Foreskin keratinocyte (primary cell): ENCODE measurements at places on chromosomes 1 and 21. TPM values are rescaled to one million over a fixed set of nuclear protein-coding genes. Genes with fewer than 3 reads are reported as not detected.

ATP1A4 gene
- not detected in 2 replicates for total RNA-seq

STK40 gene
- 11.5 and 12.6 TPM in 2 replicates for total RNA-seq

BCL2L15 gene
- 0.03 and 0.07 TPM in 2 replicates for total RNA-seq

PIK3CD gene
- total RNA-seq: 25.0 and 40.4 TPM in 2 replicates

NMNAT2 gene
- 0.11 and 0.24 TPM in 2 replicates for total RNA-seq

CDCA8 gene
- 35.4 and 47.6 TPM in 2 replicates for total RNA-seq

SPATA45 gene
- total RNA-seq: 0.44 TPM in 1 of 2 replicates, not detected in the other

GREM2 gene
- total RNA-seq: not detected in 2 replicates

A3GALT2 gene
- total RNA-seq: not detected in 2 replicates

LRRC3 gene
- total RNA-seq: 2.0 and 2.6 TPM in 2 replicates

AMY1A gene
- not detected in 2 replicates for total RNA-seq

PADI6 gene
- not detected in 2 replicates for total RNA-seq

CORT gene
- total RNA-seq: 0.21 and 0.24 TPM in 2 replicates

CLCA1 gene
- not detected in 2 replicates for total RNA-seq

CFHR3 gene
- not detected in 2 replicates for total RNA-seq

ADAMTS1 gene
- 69.7 and 71.7 TPM in 2 replicates for total RNA-seq

SPRR2F gene
- not detected in 2 replicates for total RNA-seq

DSCAM gene
- 7.6 and 8.5 TPM in 2 replicates for total RNA-seq

SPATA21 gene
- not detected in 2 replicates for total RNA-seq

SPRR2A gene
- 3.5 and 8.1 TPM in 2 replicates for total RNA-seq

PDZK1IP1 gene
- total RNA-seq: 0.46 and 0.65 TPM in 2 replicates

ZNF672 gene
- total RNA-seq: 14.9 and 16.1 TPM in 2 replicates

LMOD1 gene
- not detected in 2 replicates for total RNA-seq

ETV3L gene
- total RNA-seq: not detected in 2 replicates

RAB25 gene
- total RNA-seq: 44.3 and 53.1 TPM in 2 replicates

HIVEP3 gene
- 0.71 and 0.78 TPM in 2 replicates for total RNA-seq

ZFP69B gene
- 3.2 and 4.2 TPM in 2 replicates for total RNA-seq

DDAH1 gene
- 10.4 and 14.9 TPM in 2 replicates for total RNA-seq

FALEC gene
- not detected in 2 replicates for total RNA-seq

IVL gene
- total RNA-seq: 1.5 and 2.1 TPM in 2 replicates

RNF186 gene
- total RNA-seq: not detected in 2 replicates

RSPO1 gene
- total RNA-seq: not detected in 2 replicates

TAF1A gene
- 11.4 and 13.3 TPM in 2 replicates for total RNA-seq

MROH7 gene
- total RNA-seq: not detected in 2 replicates

RAB3B gene
- total RNA-seq: 14.8 and 17.9 TPM in 2 replicates

SH2D1B gene
- not detected in 2 replicates for total RNA-seq

LINGO4 gene
- total RNA-seq: not detected in 2 replicates

TP73 gene
- total RNA-seq: 0.58 and 0.78 TPM in 2 replicates

BEND5 gene
- not detected in 2 replicates for total RNA-seq

TCEA3 gene
- 0.71 and 1.4 TPM in 2 replicates for total RNA-seq

HLX gene
- total RNA-seq: not detected in 2 replicates

KCNE2 gene
- not detected in 2 replicates for total RNA-seq

PRKAB2 gene
- 18.5 and 23.9 TPM in 2 replicates for total RNA-seq

TCHHL1 gene
- not detected in 2 replicates for total RNA-seq
